NCI-H1092 treated with DMSO at 0.1 percent for 48 hours (cell line): ENCODE measurements at places on chromosomes 6 and 20.

GRCh38 chr6:53295176-53295575 is 53.6 kb downstream of the ELOVL5 start:
- no peak for DNase-seq

GRCh38 chr6:30894935-30895334 is 10.6 kb downstream of the DDR1 start:
- no peak for DNase-seq

DNA sequence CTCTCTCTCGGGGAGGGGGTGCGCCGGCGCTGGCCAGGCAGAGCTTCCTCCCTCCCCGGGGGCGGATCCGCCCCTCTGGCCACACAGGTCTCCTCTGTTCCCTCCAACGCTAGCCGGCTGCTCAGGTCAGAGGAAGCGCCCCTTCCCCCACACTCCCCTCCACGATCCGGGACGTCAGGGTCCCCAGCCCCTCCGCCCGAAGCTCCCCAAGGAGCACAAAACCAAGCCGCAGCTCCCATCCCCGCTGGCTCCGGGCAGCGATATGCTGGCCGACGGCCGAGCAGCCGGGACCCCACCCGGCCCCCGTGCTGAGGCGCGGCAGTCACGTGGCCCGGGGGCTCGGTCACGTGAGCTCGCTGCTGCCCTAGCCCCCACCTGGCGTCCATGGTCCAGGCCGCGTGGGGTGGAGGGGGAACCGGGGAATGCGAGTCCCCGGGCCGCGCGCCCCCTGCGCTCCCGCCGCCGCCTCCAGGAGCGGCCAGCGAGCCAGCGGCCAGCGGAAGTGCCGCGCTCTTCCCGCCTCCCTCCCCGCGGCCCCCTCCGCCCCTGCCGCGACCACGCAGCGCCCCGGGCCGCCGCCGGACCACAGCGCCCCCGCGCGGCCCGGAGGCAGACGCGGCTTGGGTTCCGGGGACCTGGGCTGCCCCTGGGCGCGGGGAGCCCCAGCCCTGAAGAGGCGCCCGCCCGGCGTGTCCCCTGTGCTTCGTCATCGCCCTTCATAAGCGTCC is at the start of gene SLC35B2:
Gene SLC35B2, minus strand, starts transcription at position 504 of the 728 bp plus-strand sequence. Its CDS starts 118 bp downstream, at position 386.
- DNase-seq: peak; percentile 77

DNA sequence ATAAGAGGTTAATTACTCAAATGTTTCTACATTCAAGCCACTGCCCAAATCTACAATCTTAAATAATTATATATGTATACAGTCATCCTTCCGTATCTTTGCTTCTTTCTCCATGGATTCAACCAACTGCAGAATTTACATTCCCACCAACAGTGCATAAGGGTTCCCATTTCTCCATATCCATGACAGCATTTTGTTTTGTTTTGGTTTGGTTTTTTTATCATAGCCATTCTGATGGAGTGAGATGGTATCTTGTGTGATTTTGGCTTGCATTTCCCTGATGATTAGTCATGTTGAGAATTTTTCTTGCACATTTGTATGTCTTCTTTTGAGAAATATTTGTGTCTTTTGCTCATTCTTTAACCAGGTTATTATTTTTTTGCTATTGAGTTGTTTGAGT is 198.5 kb downstream of the C6orf118 start:
- DNase-seq: no peak

DNA sequence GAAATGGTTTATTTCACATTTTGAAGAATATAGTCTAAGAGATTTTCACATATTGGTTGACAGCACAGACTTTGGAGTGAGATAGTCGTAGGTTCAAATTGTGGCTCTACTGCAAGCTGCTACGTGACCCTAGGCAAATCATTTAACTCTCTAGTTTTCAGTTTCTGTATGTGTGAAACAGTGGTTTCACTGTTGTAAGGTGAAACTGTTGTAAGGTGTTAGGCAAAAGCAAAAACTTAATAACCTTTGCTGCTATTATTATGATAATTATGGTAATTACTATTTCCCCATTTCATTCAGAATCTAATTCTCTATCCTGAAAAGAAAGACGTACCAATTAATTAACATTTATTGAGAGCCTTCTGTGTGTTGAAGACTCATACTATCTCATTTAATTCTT is 144.2 kb downstream of the REV3L start:
- DNase-seq: no peak

- no peak for DNase-seq
Measured at GRCh38 chr20:23018432-23018831, 16.7 kb upstream of the SSTR4 start.

DNA sequence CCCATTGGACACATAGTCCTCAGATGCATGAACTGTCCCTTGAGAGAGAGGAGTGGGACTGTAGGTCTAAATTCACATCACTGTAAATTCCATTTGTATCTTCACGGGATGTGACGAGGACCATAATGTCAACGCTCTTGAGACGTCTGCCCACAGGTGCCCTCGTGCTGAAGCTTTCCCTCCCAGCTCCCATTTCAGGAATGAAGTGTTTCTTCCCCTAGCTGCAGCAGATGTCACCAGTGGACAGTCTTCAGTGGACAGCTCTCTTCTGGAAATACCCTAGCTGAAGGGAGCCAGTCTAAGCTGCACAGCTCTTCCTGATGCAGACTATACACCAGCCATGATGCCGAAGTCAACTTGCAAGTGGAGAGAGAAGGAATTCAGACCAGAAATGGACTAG is 217.4 kb upstream of the ECI2 start:
- no peak for DNase-seq

GRCh38 chr20:62666736-62667529 is 24.6 kb downstream of the SLCO4A1 start:
- no peak for DNase-seq

DNA sequence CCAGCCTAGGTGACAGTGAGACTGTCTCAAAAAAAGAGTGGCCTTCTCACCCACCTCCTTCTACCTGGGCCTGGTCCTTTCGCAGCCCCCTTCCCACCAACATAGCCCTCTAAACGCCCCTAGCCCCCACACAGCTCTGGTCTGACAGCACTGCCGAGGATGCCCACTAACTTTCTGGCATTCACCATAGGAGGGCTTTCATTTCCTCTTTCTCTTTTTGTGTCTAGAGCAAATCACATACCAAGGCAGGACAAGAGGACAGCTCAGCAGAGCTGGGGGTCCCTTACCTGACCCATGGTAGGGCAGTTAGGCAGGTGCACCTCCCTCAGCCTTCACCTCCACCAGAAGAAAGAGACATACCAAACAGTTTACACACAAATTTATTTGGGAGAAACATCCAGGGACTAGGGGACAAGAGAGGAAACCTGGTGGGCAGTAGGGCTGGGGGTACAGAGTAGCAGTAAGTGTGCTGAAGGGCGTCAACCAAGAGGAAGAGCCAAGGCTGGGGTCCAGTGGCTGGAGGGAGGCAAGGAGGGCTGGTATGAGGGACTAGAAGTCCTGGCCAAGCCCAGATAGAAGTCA is 4.5 kb downstream of the LY6G5C start:
- no peak for DNase-seq

DNA sequence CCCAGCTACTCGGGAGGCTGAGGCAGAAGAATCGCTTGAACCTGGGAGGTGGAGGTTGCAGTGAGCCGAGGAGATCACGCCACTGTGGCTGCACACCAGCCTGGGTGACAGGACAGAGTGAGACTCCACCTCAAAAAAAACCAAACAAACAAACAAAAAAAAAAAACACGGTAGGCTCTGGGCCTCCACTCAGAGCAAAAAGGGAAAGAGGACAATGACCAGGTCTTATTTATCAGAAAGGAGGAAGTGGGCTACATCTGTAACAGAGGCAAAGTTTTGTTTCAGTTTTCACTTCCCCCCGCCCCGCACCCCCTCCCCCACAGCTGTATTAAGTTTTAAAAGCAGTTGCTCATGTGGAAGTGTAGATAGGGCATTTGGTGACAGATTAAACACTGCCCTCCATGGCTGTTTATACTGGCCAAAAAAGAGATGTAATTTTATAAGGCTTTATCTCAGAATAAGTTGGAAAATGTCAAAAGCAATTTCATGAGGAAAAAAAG is 114.6 kb downstream of the RCAN2 start:
- no peak for DNase-seq

- no peak for DNase-seq
Measured at GRCh38 chr20:34402461-34402860, 39.4 kb downstream of the ITCH start.
